ENCODE measurements at places on chromosomes 16 and 17.
A peak's percentile ranks its signal among the peaks of the same experiment; 100 is the strongest.

GRCh38 chr17:40803617-40804082, 3.9 kb upstream of the KRT28 start:
- DNase-seq, result peak; percentile 87

DNA sequence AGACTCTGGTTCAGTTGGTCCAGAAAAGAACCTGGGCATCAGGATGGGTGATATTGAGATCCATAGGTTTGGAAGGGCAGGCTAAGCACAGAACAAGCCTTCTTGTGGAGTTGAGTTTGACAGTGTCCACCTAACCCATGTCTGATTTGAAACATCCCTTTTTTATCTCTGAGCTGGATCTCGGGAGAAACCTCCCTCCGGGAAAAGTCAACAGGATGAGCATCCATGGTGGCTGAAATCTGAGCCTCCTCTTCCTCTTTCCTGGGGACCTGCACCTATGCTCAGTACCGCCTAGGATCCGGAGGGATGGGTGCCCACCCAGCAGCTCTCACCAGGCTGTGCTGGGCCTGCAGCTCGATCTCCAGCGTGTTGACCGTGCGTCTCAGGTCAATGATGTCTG, 3.4 kb downstream of the KRT32 start:
- no peak for DNase-seq

- no peak for DNase-seq
These were observed 26.0 kb upstream of the ADCY9 start for GRCh38 chr16:4142268-4142667.

DNA sequence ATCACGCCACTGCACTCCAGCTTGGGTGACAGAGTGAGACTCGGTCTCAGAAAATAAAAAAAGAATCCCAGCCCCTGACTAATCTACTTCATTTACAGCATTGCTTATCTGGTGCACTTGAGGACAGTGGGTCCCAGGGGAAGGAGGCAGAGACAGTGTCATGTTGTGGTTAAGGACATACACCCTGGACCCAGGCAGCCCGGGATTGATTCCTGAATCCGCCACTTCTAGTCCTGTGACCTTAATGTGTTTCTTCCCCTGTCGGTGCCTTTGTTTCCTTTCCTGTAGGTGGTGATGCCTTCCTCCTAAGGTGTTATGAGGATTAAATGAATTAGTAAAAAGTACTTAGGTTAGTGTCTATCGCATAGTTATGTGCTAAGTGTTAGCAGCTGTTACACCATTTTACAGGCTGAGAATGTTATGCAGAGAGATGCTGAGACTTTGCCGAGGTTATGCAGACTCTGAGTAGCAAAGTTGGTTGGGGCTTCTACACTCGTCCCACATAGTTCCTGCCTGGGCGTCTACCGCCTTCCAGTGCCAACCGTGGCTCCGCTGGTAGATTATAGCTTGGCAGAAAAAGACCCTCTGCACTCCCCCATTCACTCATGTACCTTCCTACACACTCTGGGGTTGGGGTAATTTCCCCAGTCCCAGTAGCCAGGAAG, 74.8 kb downstream of the RAB11FIP4 start:
- peak; percentile 54 for DNase-seq

DNA sequence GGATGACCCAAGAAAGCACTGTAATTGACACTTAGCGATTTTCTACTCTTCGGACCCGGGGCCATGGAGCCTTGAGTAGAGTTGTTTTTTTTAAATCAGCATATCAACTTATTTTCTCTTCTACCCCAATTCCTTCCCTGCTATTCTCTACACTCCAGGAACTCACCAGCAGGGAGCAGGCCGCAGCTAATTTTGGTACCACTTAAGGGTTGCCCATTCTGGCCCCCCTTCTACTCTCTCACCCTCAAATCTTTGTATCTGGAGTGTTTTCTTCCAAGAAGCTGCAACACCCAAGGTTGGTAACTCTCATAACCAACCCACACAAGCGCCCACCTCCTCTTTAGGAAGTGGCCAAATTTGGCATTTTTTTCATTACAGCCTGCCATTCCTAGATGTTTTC, 5.5 kb upstream of the ERAL1 start:
- no peak for DNase-seq

DNA sequence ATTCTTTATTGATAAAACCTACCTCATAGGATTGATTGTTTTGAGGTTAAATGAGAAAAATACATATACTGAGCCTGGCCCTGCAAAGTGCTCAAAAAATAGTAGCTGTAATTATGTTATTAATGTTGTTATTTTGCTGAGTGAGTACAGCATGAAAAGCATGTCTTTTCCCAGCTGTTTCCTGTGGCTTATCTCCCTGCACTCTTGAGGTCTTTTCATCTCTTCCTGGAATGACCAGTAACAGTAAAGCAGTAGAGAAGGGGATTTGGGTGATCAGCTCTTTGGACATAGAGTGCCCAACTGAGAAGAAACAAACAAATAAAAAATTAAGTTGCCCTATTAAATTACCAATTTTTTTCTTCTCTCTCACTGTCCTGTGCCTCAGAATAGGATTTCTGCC, 53.7 kb downstream of the NFAT5 start:
- DNase-seq, result no peak

GRCh38 chr17:47119746-47120520, 69.2 kb downstream of the CDC27 start:
- no peak for DNase-seq

GRCh38 chr17:50491505-50491904, 12.8 kb downstream of the RSAD1 start:
- no peak for DNase-seq

- no peak for DNase-seq
These were observed 249.6 kb upstream of the AXIN2 start for GRCh38 chr17:65811043-65811442.

DNA sequence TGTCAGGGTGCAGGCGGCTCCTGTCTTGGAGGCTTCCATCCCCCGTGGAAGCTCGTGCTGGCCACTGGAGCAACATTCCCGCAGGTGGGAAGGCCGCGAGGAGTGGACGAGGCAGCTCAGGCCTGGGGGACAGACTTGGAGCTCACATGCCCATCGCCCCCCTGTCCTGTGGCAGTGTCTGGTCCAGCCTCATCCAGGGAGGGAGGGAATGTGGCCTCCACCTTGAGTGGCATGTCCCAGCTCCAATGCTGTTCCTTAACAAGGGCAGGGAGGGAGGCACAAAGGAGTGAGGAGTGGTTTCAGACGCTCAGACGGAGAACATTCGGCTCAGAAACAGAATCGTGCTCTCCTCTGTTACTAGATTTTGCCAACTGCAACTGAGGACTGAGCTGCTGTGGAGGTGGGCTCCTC, 159.4 kb upstream of the CHMP6 start:
- DNase-seq, result peak; percentile 88

DNA sequence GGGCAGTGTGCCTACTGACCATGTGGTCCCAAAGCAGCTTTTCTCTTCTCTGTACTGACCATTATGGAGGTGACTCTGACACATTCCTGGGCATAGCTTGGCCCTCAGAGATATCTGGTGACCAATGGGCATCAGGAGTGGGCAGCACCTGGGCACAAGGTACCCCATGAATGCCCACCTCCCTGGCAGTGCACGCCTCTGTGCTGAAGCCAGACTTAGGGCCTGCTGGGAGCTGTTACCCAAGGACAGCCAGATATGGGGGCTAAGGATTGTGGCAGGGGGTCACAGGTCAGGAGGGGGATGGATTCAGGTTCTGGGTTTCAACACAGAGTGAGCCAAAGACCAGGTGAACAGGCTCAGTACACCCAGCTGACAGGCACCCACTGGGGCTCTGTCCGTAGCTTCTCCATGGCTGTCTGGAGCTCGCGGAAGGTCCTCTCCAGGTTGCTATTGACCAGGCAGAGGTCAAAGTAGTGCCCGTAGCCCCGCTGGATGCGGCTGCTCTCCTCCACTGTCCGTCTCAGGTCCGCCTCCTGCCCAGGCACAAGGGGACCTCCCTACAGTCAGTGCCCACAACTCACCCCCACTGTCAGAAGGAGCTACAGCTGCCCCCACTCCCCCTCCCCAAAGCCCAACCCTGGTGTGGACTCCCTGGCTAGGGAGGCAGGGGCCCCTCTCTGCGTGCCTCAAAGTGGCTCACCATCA, 29.7 kb downstream of the MPP2 start:
- peak; percentile 51 for DNase-seq

DNA sequence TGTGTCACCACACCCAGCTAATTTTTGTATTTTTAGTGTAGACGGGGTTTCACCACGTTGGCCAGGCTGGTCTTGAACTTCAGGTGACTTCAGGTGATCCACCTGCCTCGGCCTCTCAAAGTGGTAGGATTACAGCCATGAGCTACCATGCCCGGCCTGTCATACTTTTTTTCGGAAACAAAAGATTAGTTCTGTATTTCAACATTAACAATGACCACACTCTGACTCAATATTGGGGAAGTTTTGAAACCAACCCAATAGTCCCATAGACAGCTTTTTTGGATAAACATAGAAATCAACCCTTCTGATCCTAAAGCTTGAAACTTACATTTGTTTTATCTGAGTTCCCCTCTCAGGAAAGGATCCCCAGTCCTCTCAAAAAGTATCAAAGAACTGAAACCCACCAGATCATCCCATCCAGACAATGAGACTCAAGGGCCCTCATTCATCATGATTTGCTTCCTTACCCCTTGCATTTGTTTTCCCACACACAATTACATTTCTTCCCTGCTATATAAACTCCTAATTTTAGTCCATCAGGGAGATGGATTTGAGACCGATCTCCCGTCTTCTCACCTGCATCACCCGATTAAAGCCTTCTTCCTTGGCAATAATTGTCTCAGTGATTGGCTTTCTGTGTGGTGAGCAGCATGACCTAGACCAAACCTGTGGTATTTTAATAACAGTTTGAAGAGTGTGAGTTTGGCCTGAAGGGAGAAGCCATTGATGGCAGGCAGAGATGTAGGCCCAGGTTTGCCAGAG, 7.2 kb upstream of the AGRP start:
- no peak for DNase-seq

GRCh38 chr16:90053902-90054500, 23.1 kb downstream of the PRDM7 start:
- DNase-seq, result no peak

GRCh38 chr16:81480606-81481206, 36.1 kb downstream of the CMIP start:
- no peak for DNase-seq

DNA sequence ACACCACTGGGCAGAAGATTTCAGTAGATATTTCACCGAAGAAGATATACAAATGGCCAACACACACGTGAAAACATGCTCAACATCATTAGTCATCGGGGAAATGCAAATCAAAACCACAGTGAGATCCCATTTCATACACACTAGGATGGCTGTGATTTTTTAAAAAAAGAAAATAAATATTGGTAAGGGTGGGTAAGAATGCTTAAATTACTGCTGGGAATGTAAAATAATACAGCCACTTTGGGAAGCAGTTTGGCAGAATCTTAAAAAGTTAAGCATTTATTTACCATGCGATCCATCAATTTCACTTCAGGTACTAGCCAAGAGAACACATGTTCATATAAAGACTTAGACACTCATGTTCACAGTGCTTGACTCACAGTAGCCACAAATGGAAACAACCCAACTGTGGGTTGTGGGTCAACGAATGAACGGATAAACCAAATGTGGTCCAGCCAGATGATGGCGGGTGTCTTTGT, 6.5 kb upstream of the C16orf74 start:
- no peak for DNase-seq

GRCh38 chr17:53949473-53950090, 126.9 kb downstream of the KIF2B start:
- DNase-seq, result no peak

GRCh38 chr16:84048871-84049270, 6.3 kb upstream of the SLC38A8 start:
- no peak for DNase-seq

DNA sequence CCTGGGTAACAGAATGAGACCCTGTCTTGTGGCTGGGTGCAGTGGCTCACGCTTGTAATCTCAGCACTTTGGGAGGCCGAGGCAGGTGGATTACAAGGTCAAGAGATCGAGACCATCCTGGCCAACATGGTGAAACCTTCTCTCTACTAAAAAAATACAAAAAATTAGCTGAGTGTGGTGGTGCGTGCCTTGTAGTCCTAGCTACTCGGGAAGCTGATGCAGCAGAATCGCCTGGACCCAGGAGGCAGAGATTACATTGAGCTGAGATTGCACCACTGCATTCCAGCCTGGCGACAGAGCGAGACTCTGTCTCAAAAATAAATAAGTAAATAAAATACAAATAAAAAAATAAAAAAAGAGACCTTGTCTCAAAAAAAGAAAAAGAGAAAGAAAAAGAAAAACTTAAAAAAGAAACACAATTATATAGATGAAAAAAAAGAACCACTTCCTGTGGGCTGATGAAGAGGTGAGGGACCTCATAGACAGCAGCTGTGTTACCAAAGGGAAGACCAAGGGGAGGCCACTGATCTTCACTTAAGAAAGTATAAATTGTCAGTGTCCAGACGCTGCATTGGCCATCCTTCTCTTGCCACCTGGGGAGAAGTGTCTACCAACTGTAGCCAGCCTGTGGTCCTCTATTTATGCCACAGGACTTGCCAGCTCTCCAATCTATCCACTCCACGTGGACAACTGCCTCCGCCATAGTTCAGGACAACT, 24.4 kb upstream of the SMG1 start:
- DNase-seq, result no peak

- DNase-seq, result no peak
These were observed 126.9 kb downstream of the KATNIP start for GRCh38 chr16:27676839-27677238.

GRCh38 chr16:20611975-20612481, 35.9 kb upstream of the ACSM2B start:
- peak; percentile 51 for DNase-seq

DNA sequence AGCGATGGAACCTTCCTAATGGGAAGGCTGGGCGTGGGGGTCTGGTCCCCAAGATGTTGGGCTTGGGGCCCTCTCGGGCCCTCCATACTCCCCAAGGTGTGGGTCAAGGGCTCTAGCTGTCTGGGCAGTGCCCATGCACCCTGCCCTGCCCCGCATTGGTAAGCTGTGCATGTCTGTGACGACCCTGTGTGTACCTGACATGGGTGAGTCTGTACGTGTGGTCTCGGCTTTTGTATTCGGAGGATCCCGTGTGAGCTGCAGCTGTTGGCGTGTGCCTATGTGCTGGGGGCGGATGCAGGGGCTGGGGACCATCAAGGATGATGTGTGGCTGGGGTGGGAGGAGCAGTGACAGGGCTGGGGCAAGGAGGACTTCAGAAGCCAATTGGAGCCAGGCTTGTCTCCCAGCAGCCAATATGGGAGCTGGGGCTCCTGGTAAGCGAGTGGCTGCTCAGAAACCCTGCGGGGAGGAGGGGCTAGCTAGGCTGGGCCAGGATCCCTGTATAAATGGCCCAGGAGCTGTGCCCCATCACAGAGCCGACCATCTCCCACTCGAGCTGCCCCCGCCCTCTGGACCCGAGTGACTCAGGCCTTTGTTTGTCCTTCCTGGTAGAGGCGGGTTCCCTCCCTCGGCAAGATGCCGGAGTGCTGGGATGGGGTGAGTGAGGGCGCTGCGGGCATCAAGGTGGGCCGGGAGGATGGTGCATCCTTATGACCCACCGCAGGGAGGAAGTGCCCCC, at the start of gene NDRG4:
Gene NDRG4 (plus strand): TSS at position 529 of the 737 bp plus-strand sequence. CDS start 106 bp downstream, at position 635.
- peak; percentile 98 for DNase-seq

DNA sequence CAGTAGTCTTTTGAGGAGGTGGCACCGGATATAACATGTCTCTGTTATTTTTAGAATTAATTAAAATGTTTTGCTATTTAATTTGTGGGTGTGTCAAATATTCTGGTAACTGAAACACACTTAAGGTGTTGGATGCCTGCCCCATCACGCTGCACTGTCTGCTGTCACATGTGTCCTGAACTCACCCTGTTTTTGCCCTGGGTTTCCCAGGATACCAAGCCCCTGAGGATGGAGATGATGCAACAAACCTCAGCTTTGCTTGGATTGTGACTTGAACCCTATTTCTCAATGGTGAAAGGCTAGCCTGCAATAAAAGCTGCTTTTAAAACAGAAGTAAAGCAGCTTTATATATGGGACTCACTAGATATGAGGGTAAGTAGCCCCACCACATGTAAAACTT, 11.5 kb upstream of the DUSP14 start:
- no peak for DNase-seq

GRCh38 chr17:5078106-5079028, at the start of gene ZFP3:
Gene ZFP3, plus strand, starts transcription at chr17:5078467. Its CDS starts 13,038 bp downstream, at chr17:5091505.
- DNase-seq, result no peak

All from islet precursor cell (in vitro differentiated cells).